ENCODE measurements at places on chromosomes 3 and 15.

DNA sequence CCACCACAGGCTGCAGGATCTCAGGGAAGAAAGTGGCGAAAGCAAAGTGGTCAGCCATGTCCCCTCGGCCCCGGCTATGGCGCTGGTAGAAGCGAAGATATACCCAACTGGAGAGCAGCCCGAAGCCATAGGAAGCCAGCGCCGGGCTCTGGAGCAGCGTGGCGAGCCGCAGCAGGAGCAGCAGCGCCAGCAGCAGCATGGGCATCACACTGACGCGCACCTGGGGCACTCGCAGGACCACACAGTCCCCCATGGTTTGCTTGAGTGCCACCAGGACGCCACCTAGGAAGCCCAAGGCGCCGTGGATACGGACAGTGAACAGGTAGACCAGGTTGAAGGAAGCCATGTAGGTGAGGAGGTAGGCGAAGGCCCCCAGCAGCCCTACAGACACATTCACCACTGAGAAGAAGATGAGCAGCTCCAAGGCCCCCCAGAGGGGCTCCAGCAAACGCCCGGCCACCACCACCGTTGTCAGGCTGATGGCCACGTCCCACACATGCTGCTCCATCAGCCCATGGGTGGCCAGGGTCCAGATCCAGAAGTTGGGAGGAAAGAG lies 888 bp downstream of the TMEM115 start:
- no peak for DNase-seq

DNA sequence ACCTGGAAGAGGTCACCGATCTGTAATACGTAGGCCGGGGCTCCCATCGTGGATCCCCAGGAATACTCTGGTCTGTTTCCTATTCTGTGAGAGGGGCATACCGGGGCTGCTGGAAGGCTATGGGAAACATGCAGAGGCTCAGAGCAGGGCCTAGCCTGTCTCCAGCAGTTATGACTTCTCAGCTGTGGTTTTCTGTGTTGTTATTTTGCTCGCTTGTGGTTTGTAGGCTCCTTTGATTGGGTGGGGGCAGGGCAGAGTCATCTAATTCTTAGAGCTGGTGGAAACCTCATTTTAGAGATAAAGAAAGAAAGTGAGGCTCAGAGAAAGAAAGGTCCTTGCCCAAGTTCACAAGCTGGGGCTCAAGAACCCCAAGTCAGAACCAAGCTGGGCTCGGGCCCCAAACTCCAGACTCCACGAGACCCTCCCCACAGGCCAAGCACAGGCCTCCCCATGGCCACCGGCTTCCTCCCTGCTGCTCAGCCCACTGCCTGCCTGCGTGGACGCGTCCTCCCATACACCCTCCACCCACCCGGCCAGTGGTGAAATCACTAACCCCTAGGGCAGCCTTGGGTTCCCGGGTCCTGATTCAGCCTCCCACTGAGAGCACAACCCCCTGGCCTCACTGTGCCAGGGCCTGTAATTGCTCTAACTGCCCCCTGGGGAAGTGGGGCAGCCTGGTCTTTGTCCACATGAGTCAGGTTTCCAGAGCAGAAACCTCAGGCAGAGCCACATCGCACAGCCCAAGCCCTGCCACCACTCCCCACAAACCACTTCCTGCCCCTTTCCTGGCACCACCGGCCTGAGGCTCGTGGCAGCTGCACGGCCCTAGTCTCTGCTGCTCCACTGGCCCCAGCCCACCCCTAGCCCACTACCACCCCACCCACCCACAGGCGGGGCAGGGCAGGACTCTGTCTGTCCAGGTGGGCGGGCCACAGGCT lies 270.8 kb downstream of the UACA start:
- DNase-seq, result peak; percentile 90

DNA sequence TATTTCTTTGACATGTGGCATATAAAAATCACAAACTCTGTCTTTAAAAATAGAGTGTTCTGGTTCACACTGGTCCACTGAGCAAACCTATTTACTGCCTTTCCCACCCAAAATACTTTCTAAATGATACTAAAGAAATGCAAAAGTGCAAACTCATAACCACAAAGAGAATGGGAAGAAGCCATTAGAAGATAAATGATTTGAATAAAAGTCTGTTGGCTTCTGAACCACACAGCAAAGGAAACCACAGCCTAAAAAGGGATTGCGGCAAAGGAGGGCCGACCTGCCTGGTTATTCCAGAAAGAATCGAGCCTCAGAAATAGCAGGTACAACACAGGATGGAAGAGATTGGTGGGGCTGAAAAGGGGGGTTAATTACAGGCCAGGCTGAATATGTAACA lies 599.5 kb downstream of the FHIT start:
- no peak for DNase-seq

GRCh38 chr3:150293401-150294001 lies 114.6 kb upstream of the TSC22D2 start:
- no peak for DNase-seq

- peak; percentile 10 for DNase-seq
Measured at GRCh38 chr3:135918600-135918999, 46.9 kb upstream of the PPP2R3A start.

DNA sequence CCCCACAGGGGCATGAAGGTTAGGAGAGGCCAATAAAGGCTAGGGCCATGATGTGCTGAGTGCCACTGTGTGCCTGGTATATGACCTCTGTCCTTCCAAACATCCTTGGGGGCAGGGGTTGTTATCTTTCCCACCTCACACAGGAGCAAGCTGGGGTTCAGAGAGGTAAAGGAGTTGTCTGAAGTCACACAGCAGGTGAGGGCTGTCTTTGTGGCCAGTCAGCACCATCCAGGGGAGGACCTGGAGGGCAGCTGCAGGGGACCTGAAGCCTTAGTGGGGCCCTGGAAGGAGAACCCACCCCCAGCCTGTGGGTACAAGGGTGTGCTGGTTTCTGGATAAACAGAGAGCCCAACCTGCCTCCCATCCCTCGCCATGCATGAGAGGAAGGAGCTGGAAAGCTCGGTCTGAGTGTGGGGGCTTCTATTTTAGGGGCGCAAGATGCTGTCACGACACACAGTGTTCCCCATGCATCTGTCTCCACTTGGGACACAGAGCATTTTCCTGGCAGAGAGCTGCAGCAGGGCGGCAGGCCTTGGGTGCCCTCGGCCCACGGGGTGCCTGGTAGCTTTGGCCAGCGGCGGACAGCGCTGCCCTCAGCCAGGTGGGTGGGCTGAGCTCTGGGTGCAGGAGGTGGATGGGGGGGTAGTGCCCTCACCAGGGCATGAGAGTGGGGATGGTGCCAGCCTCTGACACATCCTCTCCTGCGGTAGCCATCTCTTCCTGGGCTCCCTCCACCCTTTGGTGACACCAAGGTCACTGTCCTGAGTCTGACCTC lies 14.7 kb downstream of the IQSEC1 start:
- no peak for DNase-seq
